ENCODE measurements at places on chromosomes 6 and 20.

DNA sequence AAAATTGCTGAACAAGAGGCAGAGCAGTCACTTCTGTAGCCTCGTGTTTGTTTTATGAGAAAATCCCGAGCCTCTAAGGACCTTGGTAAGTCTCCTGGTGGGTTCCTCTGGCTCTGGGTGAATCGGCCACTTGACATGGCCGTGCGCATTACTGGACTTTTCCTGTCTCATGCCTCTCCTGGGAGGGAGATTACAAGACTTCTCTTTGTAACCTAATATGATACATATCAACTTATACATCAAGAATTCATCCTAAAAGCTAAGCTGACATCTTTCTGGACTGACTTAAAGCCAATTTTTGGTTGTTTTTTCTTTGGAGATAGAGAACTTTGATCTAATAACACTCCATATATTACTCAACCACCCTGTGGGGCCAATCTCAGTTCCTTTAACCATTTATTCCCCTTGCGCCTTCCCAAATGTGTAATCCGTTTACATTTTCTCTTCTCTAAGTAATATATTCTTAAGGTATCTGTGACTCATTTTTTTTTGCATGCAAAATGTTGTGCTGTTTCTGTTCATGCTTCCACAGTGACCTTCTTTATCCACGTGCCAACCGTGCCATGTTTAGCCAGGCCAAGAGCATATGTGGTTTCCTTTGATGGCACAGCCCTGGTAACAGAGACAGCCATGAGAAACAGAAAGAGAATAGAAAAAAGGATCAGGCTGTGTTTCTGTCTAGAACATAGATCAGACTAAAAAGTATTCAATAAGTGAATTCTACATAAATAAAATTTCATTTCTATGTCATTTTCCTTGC, 47.5 kb upstream of the JAG1 start:
- DNase-seq, result no peak

DNA sequence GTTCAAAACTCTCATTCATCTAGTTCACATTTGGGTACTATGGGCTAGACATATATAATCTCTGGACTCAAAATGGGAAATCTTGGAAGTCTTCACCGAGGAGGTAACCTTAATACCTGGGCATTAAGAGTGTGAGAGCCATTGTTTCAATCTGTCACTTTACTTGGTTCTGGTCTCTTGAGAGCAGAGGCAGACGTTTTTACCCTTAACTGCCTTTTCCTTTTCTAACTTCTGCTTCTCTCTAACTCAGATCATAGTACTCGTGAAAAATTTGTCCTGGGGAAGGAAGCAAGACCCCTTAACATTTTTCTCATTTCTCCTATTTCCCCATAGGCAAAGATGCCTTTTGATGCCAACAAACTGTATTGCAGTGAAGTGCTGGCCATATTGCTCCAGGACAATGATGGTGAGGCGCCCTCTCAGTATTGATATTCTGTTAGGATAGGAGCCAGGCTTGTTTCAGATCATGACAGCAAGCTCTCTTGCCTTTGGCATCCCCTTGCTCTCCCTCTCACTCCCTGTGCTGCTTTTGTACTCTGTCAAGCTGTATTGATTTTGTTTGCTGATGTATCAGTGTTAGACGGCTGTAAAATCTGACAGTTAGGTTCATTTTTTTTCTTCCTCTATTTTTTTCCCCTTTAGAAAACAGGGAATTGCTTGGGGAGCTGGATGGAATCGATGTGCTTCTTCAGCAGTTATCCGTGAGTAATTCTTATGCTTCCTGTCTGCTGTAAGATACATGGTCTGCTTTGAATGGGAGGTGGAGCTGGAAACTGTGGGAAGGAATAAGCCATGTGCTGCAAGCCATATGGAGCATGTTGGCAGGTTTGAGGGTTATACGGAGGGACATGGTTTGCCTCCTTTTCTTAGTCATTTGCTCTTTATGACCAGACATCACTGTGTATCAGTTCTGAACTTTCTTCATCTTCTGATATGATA, 83.5 kb downstream of the CTNNBL1 start:
- DNase-seq, result no peak

DNA sequence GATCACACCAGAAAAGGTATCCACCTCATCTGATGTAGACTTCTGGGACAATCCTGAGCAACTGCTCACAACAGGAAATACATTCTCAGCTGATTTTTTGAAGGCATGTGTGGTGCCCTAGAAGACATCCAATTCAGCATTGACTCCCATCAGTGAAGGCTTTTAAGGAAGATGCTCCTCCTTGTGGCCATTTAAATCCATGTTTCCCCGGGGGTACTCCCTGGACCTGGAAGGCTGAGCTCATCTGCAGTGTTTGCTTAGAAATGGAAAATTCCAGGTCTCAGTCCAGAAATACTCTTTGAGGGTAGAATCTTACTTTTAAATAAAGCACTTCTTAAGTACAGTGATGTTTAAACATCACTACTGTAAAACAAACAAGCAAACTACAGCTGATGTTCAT, 195.5 kb upstream of the PDE10A start:
- DNase-seq, result no peak

DNA sequence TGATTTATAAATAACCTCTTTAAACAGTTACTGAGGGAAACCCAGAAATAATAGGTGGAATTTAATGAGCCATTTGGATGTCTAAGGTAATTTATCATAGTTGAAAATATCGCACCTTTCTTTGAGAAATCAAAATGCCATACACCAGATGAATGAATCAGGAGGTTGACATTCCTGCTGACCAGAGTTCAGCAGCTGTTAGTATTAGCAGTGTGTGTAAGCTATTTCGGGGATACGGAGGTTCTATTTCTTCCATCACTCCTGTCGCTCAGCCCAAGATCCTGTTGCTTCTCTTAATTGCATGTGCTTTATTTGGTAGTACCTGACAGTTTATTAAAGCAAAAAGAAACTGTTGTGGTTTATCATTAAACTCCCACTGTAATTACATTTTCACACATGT, 67.1 kb downstream of the HDGFL1 start:
- DNase-seq, result no peak

GRCh38 chr6:92701425-92702096, 717.8 kb downstream of the EPHA7 start:
- DNase-seq, result no peak

GRCh38 chr20:43535370-43536004, 23.3 kb upstream of the SGK2 start:
- DNase-seq, result no peak

- DNase-seq, result no peak
These were observed 59.0 kb downstream of the RIN2 start for GRCh38 chr20:19817017-19817416.

DNA sequence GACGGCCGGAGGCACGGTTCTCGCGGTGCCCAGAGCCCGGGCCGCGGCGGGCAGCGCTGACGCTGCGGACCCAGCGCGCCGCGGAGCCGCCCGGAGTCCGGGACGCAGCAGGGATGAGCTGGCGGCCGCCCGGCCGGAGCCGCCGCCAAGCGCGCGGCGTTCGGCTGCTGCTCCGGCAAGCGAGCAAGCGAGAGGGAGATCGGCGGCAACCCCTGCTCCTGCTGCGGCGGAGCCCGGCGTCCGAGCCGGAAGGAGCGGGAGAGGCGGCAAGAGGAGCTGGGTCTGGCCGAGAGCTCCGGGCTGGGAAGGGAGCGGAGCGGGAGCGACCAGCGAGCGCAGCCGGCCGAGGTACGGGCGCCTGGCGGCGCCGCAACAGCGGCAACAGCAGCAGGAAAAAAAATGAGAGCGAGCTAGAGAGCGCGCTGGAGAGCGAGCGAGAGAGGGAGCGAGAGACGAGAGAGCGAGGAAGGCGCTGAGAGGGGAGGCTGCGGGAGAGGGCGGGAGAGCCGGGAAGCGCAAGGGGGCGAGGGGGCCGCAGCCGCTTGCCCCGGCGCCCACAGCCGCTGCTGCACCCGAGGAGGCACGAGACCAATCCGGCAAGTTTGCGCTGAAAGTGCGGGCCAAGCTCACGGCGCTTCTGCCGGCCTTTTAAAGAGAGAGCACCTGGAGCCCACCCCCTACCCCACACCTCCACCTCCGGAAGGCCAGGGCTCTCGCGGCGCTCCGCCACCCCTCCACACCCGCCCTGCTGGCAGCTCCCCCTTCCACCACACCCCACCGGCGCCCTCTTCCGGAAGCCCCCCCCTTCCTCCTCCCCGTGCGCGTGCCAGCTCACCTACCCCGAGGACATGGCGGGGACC, 496 bp downstream of the GRM4 start:
- peak; percentile 66 for DNase-seq

- no peak for DNase-seq
These were observed 53.4 kb upstream of the TBXT start for GRCh38 chr6:166221040-166221439.

GRCh38 chr6:10381133-10381829, 33.6 kb downstream of the TFAP2A start:
- no peak for DNase-seq

GRCh38 chr20:2616634-2617033, 35.8 kb upstream of the NOP56 start:
- DNase-seq, result no peak

GRCh38 chr6:17226786-17227233, 54.4 kb upstream of the RBM24 start:
- DNase-seq, result peak; percentile 38

- no peak for DNase-seq
These were observed 23.6 kb downstream of the PDSS2 start for GRCh38 chr6:107435798-107436197.

All from dorsolateral prefrontal cortex (tissue), 122 donors.